Left renal pelvis (tissue), 4 donors: ENCODE measurements at places on chromosomes 1 and 21. TPM values are rescaled to one million over a fixed set of nuclear protein-coding genes. Genes with fewer than 3 reads are reported as not detected.

OR2L8 gene
- polyA plus RNA-seq = not detected

- no peak for DNase-seq
These were observed 70.4 kb upstream of the IRF2BP2 start for GRCh38 chr1:234680331-234680904.

C1orf87 gene
- 0.11 TPM for polyA plus RNA-seq

DNA sequence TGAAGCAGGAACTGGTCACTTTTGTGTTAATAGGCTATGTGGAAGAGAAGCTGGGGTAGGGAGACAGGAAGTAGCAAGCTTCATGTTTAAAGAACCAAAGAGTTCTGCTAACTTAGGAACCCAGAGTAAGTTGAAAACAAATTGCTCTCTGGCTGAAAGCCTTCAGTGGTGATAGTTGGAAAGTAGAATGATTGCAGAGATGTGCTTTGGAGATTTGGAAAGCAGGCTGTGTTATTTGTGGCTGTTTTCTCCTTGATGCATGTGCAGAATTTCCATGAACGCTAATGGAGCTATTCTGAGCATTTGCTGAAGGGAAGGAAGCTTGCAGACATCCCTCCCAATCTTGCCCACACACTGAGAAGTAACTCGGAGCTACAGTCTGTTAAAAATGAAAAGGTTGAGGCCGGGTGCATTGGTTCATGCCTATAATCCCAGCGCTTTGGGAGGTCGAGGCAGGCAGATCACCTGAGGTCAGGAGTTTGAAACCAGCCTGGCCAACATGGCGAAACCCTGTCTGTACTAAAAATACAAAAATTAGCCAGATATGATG is 45.7 kb downstream of the TCEANC2 start:
- DNase-seq = no peak

GRCh38 chr1:171850651-171851350 is 9.5 kb downstream of the DNM3 start:
- no peak for DNase-seq

GPR3 gene
- 1.8 TPM for polyA plus RNA-seq

- no peak for DNase-seq
These were observed 151.2 kb downstream of the DMRTA2 start for GRCh38 chr1:50271968-50272578.

GRCh38 chr1:49045371-49045770 is 268.7 kb upstream of the BEND5 start:
- DNase-seq = no peak

FAM72C gene
- polyA plus RNA-seq = 2.7 TPM

KRTAP11-1 gene
- not detected for polyA plus RNA-seq

DNA sequence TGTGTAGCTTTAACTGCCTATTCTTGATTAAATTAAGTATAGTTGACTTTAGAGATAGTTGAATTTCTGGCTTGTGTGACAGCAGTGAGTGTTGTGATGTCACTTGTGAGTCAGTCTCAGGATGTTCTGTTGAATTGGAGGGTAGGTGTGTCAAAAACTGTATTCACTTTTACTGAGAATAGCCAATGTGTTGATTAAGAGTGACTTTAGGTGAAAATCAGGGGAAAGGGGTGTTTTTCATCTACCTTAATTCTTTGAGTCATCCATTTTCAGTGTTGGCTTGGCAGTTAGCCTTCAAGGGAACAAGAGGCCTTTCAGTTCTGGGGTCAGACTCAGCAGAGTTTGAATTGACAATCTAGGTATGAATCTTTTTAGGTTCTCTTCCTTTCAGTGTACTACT is 75.9 kb downstream of the CDC14A start:
- no peak for DNase-seq

GRCh38 chr1:196678510-196678884 is 26.7 kb downstream of the CFH start:
- DNase-seq = no peak

- DNase-seq = no peak
These were observed 16.3 kb downstream of the DPYD start for GRCh38 chr1:97904534-97904933.
